T-helper 9 cell (primary cell): ENCODE measurements at places on chromosomes 16 and 17.

GRCh38 chr16:57798953-57799599 lies 3.2 kb downstream of the KIFC3 start:
- DNase-seq = no peak

- DNase-seq = no peak
Observed at GRCh38 chr16:35798885-35799426, 2339.5 kb downstream of the TP53TG3F start.

- no peak for DNase-seq
Observed at GRCh38 chr16:66568355-66568754, 2.1 kb downstream of the CMTM1 start.

GRCh38 chr17:50424246-50424995 lies 1.6 kb upstream of the ACSF2 start:
- no peak for DNase-seq

GRCh38 chr16:69890114-69890891 lies 60.8 kb upstream of the CLEC18A start:
- no peak for DNase-seq

DNA sequence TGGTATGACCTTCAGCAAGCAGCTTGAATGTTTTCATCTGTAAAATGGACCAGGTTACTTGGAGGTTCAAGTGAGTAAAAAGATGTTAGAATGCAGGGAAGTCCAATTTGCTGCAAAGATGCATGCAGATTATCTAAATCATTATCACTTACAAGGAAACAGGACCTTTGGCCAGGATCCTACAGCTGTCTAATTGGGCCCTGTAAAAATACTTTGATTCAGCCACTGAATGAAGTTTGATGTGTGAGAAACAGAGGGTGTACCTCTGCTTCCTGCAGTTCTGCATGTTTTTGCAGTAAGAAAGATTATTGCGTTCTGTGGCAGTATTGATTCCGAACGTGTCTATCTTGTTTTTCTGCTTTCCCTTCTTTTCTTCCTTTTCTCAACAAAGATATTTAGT lies 10.2 kb downstream of the CDH13 start:
- no peak for DNase-seq

- no peak for DNase-seq
Observed at GRCh38 chr17:40921026-40921425, 16.4 kb downstream of the KRT23 start.

DNA sequence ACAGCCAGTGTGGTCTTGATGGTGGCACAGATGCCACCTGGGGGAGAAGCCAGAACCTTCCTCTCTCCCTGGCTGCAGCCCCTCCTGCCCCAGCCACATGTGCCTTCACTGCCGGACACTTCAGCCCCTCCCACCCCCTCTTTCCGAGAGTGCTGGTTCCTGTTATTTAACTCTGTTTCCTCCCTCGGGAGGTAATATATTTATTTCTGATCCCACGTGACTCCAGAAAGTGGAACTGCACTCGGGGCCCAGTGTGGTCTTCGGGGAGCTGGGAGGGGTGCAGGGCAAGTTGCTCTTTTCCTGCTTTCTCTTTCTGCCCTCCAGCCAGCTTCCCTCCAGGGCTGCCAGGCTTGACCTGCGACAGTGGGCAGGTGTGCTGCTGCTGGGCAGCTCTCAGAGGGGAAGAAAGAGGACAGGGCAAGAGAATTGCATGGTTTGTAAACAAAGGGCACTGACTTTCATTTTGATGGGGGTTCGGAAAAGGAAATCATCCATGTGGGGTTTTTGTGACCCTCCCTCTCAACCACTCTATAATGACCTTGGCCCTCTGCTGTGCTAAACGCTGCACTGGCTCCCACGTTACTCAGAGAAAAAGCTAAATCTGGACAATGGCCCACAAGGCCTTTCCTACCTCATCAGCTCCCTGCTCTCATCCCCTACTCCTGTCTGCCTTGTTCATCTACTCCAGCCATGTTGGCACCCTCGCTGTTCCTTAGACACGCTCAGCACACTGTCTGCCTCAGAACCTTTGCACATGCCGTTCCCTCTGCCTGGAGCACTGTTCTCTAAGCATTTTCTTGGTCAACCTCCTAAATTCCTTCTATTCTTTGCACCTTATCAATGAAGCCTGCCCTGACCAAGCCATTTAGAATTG lies 8.2 kb upstream of the CIITA start:
- DNase-seq = no peak

- DNase-seq = no peak
Observed at GRCh38 chr17:40666331-40666730, 1.4 kb upstream of the KRT222 start.

GRCh38 chr17:30717291-30718098 lies 107.0 kb downstream of the CRLF3 start:
- no peak for DNase-seq

- DNase-seq = no peak
Observed at GRCh38 chr17:82077617-82078358, 12.2 kb upstream of the DUS1L start.

GRCh38 chr17:76479515-76480060 lies 12.2 kb downstream of the AANAT start:
- no peak for DNase-seq

DNA sequence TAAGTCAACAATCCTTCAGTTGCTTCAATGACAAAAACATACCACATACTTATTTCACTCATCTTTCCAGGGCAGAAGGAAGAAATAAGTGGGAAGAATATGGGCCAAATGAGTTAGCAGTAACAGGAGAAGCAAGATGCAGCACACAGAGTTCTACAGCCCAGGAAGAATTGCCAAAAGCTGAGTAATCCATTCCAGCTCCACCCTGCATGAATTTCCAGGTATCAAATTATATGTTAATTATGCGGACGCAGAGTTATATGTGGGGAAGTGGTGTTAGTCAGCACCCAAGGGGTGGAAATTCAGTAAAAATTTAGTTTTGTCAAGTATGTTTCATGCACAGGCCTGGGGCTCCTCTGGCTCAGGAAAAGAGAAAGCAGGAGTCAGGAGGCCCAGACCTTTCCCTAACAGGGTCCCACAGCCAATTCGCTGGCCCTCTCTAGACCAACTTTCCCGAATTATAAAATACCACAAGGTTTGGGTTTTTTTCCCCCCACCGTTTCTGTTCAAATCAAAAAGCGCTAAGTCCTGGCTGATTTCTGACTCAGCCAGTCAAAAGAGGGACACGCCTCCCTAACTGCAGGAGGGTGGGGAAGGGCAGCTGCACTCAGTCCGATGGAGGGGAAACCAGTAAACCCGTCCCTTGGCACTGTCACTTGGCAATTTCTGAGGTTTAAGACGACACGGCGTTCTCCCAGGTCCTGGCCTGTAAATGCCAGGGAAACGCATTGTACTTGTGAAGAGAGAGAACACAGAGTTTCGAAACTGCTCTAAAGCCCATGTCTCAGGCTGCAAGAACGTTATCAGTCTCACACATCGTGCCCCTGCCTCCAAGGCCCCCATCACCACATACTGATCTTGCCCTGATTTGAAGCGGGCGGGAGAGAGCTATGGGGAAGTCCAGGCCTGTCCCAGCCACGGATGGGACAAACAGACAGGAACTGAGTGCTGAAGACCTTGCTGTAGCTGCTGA lies 58.1 kb downstream of the ZFHX3 start:
- no peak for DNase-seq

GRCh38 chr17:924711-925475 lies 54.7 kb downstream of the NXN start:
- no peak for DNase-seq

DNA sequence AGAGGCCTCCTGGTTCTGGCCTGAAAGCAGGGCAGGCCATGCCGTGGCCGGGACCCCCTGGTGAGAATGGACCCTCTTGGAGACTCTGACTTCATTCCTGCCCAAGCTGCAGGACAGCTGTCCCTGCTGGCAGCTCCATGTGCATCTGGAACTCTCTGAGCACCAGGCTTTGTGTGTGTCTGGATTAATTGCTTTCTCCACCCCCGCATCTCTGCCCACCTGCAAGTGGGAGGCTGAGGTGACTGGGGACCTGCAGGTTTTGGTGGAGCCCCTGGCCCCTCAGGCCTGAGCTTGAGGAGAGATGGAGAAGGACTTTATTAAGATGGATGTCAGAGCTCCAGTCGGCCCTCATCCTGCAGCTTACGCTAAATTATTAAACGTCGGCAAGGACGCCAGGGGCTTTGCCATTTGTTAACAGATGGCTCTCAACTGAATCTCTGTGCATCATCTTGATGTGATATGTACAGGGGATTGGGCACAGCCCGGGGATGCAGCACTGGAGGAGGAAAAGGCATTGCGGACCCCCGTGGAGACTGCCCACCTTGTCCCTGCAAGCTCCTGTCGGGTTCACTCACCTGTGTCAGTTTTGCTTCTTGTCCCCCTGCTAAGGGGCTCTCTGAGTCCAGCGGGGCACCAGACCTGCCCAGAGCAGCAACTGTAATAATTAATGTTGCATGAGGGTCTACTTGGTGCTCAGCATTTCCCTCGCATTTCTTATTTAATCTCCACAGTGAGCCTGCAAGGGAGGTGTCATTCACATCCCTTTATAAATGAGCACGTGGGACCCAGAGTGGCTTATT lies 154.1 kb upstream of the RPL38 start:
- no peak for DNase-seq

GRCh38 chr17:4833941-4834680 lies 971 bp downstream of the MINK1 start:
- no peak for DNase-seq

GRCh38 chr17:57966875-57967274 lies 11.7 kb upstream of the CUEDC1 start:
- no peak for DNase-seq

DNA sequence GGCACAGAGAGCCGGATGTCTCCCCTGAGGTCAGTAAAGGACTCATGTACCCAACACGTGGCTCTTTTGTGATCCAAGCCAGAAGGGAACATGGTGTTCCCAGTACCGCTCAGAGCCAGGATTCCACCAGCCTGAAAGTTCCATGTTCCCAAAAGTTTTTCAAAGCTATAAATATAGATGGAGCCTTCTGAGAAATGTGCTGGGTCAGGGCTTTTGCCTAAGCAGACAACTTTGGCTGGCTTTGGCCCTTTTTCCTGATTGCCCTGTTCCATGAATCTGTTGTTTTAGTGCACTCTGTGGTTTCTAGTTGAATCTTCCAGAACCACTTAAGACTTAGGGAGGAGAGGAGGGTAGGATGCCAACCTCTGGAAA lies 128.5 kb upstream of the HS3ST2 start:
- no peak for DNase-seq

DNA sequence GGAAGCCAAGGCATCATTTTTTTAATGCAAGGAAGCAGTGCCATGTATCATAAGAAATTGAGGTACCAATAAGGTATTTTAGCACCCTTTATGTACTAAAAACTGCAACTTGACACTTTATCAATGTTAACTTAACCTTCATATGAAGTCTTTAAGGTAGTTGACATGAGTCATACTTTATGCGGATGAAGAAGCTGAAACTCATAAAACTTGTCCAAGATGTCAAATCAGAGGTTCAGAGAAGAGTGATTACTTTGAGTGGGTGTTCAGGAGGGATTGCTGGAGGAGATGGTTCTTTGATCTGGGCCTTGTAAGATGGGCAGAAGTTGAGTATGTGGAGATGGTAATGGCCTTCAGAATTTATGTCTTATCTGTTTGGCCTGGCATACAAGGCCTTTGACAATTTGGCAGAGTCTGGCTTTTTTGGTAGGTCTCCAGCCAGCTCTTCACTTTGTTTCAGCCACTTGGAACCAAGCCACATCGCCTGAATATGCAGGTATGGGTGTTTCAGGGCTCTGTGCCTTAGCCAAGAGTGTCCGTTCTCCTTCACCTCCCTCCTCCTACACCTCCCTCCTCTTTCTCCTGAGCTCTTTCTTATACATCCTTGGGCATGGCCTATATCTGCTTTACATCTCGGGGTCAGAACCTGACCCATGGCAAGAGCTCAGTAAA lies 23.7 kb downstream of the YPEL2 start:
- DNase-seq = no peak

GRCh38 chr16:74297145-74297665 lies 591 bp downstream of the PSMD7 start:
- peak; percentile 4 for DNase-seq

DNA sequence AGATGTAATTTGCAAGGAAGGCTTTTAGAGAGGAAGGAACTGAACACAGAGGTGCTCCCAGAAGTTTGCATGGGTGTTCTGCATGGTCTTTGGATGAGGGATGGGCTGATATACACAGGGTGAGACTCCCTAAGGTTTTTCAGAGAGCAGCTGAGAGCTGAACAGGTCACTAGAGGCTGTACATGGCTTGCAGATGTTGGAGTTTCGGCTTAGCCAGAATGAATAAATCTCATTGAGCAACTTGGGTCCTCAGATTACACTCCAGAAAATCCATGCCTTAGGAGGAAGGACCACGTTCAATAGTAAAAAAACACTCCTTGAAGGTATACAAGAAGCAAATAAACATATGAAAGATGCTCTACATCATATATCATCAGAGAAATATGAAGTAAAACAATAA lies 7.5 kb upstream of the ITGB3 start:
- DNase-seq = no peak

- DNase-seq = no peak
Observed at GRCh38 chr16:24478401-24478800, 61.0 kb upstream of the RBBP6 start.

- peak; percentile 92 for DNase-seq
Observed at GRCh38 chr16:637081-638018, 1.2 kb upstream of the METTL26 start.

DNA sequence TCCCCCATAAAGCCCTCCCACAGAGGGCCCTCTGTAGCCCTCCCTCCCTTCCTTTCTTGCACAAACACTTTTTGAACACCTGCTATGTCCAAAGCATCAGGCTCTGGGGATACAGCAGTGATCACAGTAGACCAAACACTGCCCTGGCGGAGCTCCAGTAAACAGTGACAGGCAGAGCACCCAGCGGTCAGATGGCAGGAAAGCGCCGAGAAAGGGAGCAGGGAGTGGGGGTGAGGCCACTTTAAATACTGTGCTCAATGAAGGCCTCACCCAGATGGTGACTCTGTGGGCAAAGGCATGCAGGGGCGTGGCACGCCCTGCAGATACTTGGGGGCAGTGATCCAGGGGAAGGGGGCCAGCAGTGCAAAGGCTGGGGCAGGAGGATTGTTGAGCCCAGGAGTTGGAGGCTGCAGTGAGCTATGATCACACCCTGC lies 7.6 kb downstream of the PRR29 start:
- no peak for DNase-seq

DNA sequence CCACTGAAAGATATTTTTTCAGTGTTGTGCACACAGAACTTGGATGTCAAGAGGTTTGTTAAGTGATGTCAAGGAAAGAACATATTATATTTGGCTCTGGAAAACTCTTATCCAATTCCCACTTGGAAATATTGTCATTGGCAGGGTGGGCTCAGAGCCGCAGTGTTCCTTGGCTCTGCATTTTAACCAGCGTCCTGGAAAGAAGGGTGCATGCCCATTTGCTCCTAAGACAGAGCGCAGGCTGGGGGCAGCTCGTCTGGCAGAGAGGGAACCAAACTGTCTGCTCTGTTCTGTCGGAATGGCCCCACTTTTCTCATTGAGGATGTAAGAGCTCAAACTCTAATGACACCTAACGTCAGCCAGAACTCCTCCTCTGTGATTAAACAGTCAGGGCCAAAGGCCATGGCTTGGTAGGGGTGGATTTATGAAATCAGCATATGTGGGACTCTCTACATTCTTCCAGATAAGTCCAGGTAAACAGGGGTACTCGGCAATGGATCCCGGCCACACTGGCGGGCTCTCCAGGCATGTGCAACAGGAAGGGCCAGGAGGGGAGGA lies 18.0 kb downstream of the SLC47A1 start:
- no peak for DNase-seq
